ENCODE measurements at places on chromosomes 5 and 9.

GRCh38 chr9:135087489-135087792 is at the start of gene OLFM1:
TSS of gene OLFM1 (plus strand) at chr9:135087668. CDS start at chr9:135087990, 322 bp downstream.
- peak; percentile 86 for DNase-seq

GRCh38 chr9:137705906-137706305 is 87.1 kb downstream of the EHMT1 start:
- DNase-seq = no peak

GRCh38 chr9:89022001-89022759 is 30.9 kb downstream of the S1PR3 start:
- no peak for DNase-seq

- DNase-seq = no peak
Observed at GRCh38 chr5:12072441-12072840, 168.2 kb upstream of the CTNND2 start.

GRCh38 chr9:110076894-110077725 is 130.8 kb downstream of the C9orf152 start:
- no peak for DNase-seq

DNA sequence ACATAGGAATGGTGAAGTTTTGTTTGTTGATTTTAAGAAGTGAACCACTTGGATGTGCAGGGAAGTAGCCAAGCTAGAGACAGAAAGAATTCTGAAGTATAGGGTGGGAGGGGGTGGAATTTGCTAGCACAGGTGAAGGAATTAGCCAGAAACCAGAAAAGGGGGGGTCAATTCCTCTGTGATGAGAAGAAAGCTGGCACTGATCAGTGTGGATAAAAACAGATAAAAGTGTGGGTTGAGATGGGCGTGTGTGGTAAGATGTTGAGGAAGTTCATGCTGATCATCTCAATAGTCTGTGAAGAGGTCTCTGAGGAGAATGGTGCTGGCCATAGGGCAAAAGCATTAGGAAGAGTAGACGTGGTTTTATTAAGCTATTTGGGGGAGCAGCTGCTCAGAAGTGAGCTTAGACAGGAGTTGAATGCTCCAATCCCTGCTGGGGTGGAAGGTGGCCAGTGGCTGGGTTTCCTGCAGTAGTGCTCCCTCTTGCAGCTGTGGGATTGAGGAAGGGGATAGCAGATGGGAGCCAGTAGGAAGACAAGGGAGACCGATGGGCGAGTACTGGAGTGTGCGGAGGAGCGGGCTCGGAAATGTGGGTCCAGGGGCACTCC is 88.7 kb upstream of the ELL2 start:
- DNase-seq = no peak

DNA sequence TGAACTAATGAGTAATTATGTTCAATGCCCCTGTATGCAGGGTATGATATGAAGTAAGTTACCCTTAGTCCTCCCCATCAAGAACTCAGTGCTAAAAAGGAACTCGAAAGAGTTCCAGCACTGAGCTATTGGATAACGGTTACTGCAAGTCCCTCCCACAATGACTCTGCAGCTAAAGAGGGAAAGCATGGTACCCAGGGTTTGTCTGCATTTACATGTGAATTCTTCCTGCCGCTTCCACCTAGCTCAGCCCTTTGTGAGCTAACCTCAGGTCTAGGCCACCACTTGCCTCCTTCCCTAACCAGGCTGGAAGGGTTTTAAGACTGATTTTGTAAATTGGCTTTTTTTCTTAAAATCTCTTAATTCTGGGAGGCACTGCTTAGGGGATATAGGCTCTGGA is 376.8 kb downstream of the EBF1 start:
- DNase-seq = no peak

DNA sequence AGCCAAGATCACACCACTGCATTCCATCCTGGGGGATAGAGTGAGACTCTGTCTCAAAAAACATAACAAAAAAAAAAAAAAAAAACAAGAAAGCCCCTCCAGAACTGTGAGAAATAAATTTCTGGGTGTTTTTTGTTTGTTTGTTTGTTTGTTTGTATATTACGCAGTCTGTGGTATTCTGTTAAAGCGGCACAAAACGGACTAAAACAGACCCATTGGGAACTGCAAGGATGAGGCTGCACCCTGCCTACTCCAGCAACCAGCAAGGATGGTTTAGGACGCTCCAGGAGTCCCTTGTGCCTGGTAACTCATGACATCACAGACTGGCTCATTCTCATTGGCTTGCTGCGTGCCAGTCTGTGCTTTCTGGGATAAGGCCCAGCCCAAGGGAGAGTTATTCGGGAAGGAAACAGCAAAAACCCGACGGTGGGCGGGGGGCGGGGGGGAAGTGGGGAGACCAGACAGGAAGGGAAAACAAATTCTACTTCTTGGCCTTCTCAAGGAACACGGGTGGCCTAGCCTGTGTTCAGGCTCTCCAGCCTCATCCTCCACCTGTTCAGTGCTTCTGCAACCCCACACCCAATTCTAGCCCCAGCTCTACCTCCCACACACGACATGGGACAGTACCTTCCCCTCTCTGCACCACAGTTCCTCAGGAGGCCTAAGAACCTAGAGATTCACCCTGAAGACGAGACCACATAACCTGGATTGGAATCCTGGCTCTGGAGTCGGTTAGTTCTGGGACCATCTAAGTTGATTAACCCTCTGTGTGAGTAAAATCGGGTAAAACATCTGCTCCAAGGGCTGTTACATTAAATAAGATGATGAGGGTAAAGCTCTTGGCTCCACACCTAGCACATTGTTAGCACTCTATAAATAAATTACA is 2.8 kb downstream of the CD74 start:
- peak; percentile 91 for DNase-seq

GRCh38 chr5:142602720-142603245 is 83.1 kb downstream of the FGF1 start:
- DNase-seq = no peak

DNA sequence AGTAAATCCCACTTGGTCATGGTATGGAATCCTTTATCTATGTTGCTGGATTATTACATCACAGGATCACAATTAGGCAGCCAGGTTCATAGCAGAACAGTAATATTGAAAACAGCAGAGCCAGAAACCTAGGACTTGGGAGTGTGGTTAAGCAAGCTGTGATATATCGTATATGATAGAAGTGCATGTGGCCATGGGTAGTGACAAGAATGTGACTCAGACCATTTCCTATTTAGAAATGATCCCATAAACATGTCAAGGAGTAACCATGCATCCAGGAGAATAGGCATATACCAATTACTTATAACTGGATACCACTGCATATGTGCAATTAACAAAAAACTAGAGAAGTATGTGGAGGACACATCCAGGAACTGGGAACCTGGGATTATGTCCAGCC is 31.2 kb downstream of the AMBP start:
- DNase-seq = no peak

GRCh38 chr9:18798508-18799290 is 234.3 kb downstream of the SAXO1 start:
- no peak for DNase-seq

DNA sequence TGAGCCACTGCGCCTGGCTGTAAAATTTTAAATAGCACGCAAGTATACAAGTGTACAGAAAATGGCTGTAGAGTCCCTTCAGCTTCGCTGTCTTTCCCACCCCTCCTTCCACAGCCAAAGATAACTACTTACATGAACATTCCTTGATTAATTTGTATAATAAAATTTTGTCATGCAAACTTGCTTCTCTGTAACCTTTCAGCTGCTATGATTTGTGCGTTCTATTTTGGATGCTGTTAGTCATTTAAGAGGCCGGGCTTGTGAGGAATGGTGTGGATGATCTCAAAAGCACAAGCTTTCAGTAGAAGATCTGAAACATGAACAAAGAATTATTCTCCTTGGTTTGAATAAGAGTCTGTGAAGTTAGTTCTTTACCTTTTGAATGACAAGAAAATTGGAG is 115.0 kb upstream of the TLE1 start:
- DNase-seq = no peak

GRCh38 chr5:166992874-166993722 is 1298.3 kb upstream of the WWC1 start:
- no peak for DNase-seq

GRCh38 chr9:3008091-3008490 is 164.2 kb upstream of the PUM3 start:
- no peak for DNase-seq

GRCh38 chr5:150000990-150001659 is 586 bp downstream of the HMGXB3 start:
- DNase-seq = peak; percentile 69

GRCh38 chr9:121295662-121296191 is 27.8 kb downstream of the GSN start:
- DNase-seq = peak; percentile 71

DNA sequence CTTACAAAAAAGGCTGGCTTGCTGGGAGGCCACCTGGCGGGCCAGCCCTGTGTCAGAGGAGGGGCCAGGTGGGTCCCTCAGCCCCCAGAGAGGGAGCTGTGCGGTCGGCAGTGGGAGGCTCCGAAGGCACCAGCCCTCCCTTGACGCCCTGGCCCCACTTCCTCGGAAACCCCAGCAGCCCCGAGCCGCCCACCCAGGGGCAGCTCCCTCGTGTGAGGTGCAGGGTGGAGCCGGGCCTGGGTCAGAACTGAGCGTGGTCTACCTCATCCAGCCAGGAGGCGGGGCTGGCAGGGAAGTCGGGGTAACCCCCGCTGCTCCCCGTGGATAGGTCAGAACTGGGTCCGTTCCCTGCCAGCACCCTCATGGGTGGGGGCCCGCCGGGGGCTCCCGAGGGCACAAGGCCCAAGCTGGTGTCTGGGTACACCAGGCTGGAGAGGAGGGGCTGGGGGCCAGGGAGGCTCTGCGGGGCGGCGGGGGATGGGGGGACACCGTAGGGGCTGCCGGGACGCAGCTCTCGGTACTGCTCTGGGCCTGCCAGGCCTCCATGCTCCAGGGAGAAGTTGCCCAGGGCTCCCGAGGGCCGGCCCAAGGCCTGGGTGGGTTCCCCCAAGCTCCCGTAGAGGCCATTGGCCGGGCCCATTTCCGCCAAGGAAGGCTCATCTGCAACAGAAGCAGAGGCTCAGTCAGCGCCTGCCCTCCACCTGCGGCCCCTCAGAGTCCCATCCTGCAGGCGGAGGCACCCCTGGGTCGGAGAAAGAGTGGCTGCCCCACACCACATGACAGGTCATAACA is 7.6 kb downstream of the LHX3 start:
- no peak for DNase-seq

- DNase-seq = no peak
Observed at GRCh38 chr5:112417931-112418658, 982 bp downstream of the EPB41L4A start.

DNA sequence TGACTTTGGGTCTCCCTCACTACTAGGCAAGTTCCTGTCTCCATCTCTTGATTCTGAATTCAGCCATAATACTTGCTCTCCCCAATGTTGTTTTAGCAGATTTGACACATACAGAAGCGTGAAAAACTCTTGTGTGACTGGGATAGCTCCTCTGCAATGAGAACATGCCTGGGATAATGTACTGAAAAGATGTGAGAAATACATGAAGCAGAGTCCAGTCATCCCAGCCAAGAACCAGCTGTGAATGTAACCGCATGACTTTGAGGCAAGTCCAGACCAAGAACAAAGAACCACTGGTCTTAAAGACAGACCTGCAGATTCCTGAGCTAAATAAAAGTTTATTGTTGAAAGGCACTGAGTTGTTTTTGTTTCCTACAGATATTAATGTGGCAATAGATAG is 135.0 kb downstream of the NMUR2 start:
- no peak for DNase-seq

DNA sequence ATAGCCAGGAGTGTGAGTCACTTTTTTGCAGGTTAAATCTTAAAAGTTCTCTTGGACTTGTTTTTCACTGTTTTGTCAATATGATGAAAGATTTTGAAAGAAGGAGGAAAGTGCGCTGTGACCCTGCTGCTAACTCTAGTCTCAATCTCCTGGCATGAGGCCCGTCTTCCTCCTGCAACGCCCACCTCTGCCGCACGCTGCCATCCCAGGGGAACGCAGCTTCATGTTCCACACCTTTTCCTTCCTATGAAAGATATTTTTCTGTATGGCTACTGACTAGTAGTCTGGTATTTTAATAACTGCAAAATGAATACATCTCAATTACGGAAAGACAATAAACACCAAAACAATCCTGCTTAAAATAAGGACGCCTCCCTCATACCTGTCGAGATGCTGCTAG is 8.3 kb downstream of the PPIC start:
- no peak for DNase-seq
